ENCODE measurements at places on chromosomes 11 and 22.

DNA sequence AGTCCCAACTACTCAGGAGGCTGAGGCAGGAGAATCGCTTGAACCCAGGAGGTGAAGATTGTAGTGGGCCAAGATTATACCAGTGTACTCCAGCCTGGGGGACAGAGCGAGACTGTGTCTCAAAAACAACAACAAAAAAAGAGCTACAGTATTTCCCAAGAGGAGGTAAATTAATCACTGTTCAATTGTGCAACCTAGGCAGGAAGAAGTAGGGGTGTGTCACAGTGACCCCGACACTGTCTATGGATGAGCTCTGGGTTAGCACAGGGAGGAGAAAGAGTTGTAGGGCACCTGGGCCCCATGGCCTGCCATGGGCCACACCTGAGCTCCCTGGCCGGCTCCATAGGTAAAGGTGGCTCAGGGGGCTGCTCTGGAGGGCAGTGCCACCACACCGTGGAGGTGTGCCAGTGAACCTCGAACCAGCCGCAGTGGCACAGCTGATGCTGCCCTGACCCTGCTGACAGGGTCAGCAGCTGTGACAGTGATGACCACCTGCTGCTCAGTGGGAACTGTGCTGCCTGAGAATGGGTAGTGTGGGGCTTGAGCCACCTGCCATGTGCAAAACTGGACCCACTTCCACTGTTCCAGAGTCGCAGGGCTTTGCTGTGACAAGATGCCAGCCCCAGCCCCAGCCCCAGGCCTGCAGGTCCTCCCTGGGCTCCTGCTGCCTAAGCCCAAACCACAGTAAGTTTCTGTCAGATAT lies 84.0 kb upstream of the PITPNB start:
- no peak for DNase-seq

GRCh38 chr11:73334384-73335203 lies 26.5 kb downstream of the ARHGEF17 start:
- no peak for DNase-seq

DNA sequence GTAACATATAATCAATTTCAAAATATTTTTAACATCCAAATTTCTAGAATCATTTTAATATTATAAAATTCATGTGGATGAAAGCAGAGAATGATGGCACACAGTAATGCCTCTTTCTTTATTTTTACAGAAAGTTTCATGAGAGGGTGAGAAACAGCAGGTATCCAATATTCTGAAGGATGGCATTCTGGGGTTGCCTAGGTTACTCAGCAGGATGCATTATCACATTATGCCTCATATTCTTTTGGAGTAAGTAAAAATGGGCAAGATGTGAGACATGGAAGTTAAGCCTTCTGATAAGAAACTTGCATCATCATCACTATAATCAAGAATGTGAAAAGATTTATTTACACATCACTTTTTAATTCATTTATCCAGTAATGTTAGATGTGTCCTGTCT lies 148.7 kb upstream of the PGR start:
- no peak for DNase-seq

- DNase-seq, result peak; percentile 41
Observed at GRCh38 chr11:34366522-34366921, 8.7 kb upstream of the ABTB2 start.

GRCh38 chr11:5931061-5931460 lies 11.0 kb upstream of the OR56A3 start:
- DNase-seq, result no peak

DNA sequence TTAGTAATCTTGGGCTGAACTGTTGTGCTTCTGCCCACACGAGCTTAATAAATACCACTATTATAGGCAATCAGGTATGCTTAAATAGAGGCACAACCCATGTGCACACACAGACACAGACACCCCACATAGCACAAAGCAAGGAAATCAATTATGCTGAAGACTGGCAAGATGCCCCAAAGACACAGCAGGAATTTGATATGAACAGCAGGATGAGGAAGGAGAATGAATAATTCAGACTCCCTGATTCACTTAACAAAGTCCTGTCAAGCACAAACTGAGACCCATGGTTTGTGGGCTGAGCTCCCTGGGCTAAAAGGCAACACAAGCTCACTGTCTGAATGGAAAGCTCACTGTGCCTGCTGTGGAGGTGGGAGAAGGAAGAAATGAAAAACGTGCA lies 42.5 kb downstream of the RBFOX2 start:
- no peak for DNase-seq
